ENCODE measurements at places on chromosomes 11 and 22.
A peak's percentile ranks its signal among the peaks of the same experiment; 100 is the strongest.

- DNase-seq: no peak
Observed at GRCh38 chr11:72618803-72619202, 55.4 kb downstream of the PDE2A start.

GRCh38 chr11:18332302-18332701 is 9.9 kb downstream of the GTF2H1 start:
- DNase-seq: no peak

DNA sequence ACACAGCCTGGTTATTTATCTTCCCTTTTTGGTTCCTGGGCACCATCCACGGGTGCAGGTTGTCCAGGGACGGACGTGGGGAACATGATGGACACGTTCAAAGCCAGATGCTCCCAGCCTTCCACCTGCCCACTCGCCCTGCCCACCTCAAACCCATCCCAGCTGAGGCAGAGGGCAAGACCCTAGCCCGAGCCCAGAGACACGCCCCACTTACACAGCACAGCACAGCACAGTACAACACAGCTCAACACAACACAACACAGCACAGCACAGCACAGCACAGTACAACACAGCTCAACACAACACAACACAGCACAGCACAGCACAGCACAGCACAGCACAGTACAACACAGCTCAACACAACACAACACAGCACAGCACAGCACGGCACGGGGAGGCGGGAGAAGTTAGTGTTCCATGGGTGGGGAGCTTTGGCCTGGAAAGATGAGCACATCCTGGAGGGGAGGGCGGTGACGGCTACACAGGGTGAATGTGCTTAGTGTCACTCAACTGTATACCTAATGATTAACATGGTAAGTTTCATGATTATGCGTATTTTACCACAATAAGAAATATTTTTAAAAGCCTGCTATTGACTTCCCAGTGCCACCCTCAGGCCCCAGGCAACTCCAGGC is 1507.5 kb downstream of the BRD1 start:
- DNase-seq: no peak

- no peak for DNase-seq
Observed at GRCh38 chr11:75477614-75477935, 44.6 kb upstream of the KLHL35 start.

GRCh38 chr11:59302991-59303390 is 55.7 kb upstream of the OR5AN1 start:
- no peak for DNase-seq

- DNase-seq: no peak
Observed at GRCh38 chr11:44333271-44334218, 23.6 kb upstream of the ALX4 start.

GRCh38 chr11:103586756-103587155 is 449.7 kb upstream of the DDI1 start:
- DNase-seq: no peak

DNA sequence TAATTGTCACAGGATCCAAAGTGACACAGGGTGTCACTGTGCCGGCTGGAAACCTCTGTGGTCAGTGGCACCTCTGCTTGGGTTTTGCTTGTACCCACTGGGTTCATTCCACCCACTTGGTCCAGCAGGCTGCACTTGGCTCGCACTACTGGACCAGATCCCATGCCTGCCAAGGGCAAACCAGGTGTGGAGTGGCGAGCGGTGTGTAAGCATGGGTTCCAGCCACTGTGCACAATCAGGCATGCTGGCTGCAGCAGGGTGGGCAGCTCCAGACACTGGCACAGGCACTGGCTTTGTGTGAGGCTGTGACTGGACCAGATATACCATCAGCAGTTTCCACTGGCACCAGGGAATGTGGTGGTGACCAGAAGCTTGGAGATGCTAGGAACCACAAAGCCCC is 261.4 kb downstream of the KCNA4 start:
- no peak for DNase-seq

DNA sequence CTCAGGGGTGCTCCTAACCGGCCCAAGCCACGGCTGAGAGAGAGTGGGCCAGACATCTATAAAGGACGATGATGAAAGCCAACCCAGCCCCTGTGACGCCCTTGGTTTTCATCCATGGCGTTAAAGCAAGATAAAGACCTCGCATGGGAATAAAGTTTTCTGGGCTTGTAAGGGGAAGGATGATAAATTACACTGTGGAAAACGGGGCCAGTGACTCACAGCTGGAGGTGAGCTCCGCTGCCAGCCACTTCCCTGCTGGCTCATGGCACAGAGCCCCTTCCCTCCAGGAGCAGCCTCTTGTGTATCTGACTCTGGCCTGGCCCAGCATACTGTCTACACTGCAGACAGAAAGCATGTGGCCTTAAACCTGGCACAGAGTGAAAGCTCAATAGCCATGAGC is 503.2 kb upstream of the B3GAT1 start:
- no peak for DNase-seq

- no peak for DNase-seq
Observed at GRCh38 chr22:48500471-48501230, 1327.0 kb downstream of the BRD1 start.

DNA sequence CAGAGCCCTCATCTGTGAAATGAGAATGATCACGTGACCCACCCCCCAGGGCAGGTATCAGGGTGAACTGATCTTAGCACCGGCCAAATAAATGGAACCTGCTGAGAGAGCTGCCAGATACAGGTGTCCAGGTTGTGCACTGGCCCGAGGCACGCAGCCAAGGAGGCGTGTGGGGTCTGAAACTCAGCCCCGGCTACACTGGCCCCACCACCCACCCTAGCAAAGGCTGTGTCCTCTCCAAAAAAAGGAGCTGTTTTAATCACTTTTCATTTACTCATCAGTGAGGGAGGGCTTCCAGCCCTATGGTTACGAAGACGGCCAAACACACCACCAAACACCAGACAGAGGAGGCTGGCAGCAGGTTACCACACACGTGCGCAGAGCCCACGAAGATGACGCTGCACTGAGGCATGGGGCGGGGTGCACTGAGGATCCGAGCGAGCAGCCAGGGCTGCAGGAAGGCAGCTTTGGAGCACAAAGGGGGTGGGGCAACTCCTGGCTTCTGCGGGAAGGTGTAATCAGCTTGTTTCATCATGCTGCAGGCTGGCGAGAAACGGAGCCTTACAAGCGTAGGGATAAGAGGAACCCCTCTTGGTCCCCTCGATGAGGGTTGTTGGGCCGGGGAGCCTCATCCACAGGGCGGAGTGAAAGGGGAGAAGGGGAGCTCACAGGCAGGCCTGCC is 19.5 kb upstream of the SLC22A12 start:
- no peak for DNase-seq

- DNase-seq: peak; percentile 53
Observed at GRCh38 chr11:86919557-86920210, 35.5 kb downstream of the FZD4 start.

- no peak for DNase-seq
Observed at GRCh38 chr22:39431821-39432251, 25.0 kb upstream of the MGAT3 start.

- DNase-seq: no peak
Observed at GRCh38 chr22:19630614-19631013, 83.7 kb upstream of the SEPTIN5 start.

DNA sequence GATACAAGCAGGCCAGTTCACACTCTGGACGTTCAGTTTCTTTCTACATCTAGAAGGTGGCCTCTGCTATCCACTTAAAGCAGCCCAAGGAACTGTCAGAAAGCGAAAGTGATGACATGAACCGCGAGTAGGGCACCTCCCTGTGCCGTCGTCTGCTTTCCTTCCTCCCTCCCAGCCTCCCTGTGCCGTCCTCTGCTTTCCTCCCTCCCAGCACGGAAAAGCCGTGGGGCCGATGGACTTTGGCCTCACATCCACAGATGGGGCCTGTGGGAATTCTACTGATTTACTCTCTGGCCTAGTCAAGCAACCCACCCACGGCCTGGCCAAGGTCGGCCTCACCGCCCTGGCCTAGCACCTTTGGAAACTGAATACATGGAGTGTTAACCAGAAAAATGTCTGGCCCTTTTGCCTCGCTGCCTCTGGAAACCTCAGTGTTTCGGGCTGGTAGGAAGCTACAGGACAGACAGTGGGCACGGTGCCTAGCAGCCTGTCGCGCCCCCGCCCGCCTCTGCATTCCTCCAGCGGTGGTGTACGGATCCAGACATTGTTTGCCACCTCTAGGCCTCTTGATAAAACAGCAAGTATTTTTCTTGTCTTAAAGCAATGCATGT is 14.2 kb downstream of the PEX26 start:
- DNase-seq: no peak

GRCh38 chr11:116532066-116532465 is 240.7 kb downstream of the BUD13 start:
- DNase-seq: no peak

DNA sequence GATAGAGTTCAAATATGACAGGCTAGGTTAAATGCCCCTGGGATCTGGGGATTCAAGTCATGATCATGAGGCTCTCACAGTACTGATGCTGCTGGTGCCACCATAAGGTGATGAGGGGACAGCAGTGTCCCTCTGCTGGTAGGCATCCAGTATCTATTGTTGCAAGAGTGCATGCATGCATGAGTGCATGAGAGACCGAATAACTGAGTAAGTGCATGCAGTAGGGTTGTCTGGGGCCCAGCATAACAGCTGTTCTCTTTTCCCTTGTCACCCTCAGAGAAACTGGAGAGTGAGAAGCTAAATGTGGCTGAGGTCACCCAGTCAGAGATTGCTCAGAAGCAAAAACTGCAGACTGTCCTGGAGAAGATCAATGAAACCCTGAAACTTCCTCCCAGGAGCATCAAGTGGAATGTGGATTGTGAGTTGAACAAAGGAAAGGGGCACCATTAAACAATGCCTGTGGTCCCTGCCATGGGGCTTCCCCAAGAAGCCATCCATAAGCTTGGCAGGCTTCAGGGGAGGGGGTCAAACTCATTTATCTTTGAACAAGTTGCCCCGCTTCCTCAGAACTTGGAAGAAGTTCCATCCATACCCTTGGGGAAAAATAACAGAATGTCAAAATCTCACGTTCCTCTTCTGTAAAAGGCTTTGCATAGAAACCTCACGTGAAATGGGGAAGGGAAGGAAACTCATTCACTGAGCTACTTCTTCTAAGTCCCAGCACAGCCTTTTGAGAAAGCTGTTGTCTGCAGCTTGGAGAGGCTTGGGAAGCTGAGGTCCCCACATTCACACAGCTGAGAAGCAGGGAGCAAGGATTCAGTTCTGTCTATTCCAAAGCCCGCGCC is 119.0 kb downstream of the PARVA start:
- no peak for DNase-seq

DNA sequence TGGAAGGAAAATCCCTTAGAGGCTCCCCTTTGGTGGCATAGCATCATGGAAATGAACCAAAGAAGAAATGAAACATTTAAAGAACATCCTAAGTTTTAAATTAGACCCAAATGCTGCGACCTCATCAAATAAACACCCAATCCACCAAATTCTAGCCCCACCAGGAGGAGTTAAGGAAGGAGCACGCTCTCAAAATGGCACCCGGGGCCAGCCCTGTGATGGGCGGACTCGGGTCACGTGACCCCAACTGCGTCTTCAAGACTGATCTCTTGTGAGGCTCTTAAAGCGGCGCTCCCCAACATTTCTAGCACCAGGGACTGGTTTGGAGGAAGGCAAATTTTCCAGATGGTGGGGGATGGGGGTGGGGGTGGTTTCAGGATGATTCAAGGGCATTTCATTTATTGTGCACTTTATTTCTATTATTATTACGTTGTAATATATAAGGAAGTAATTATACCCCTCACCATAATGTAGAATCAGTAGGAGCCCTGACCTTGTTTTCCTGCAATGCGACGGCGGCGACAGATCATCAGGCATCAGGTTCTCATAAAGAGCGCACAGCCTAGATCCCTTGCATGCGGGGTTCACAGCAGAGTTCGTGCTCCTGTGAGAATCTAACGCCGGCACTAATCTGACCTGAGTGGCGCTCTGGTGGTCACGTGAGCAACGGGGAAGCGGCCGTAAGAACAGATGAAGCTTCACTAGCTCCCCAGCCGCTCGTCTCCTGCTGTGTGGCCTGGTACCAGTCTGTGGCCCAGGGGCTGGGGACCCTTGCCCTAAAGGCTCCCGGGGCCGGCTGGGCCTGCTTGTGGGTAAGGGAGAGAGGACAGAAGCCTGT is 90.6 kb upstream of the SLC22A12 start:
- DNase-seq: no peak

- DNase-seq: no peak
Observed at GRCh38 chr22:46895753-46896152, 133.3 kb downstream of the TBC1D22A start.

- DNase-seq: no peak
Observed at GRCh38 chr11:44315947-44316658, 6.2 kb upstream of the ALX4 start.

DNA sequence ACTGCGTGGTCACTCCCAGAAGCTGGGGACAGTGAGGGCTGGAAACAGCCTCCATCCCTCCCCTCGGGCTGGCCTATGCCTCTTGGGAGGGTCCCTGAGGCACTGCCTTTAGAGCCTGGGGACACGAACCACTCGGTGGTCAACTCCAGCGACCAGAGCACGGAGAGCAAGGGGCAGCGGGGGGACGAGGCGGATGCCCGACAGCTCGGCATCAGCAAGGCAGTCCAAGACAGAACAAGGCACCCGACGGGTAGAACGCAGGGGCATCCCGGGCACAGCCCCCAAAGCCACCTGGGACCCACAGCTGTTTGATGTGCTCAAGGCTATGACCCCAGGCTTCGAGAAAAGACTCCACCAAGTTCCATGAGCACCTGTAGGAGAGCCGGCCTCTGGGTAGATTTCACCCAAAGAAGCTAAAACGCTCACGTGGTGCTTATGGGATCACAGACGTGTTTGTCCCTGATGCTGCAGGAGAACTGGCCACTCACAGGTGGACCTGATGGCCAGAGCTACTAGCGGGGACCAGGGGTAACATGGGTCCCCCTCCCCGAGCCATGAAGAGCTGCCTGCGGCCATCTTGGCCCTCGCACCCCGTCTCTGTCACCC is 510 bp upstream of the LSP1 start:
- no peak for DNase-seq

DNA sequence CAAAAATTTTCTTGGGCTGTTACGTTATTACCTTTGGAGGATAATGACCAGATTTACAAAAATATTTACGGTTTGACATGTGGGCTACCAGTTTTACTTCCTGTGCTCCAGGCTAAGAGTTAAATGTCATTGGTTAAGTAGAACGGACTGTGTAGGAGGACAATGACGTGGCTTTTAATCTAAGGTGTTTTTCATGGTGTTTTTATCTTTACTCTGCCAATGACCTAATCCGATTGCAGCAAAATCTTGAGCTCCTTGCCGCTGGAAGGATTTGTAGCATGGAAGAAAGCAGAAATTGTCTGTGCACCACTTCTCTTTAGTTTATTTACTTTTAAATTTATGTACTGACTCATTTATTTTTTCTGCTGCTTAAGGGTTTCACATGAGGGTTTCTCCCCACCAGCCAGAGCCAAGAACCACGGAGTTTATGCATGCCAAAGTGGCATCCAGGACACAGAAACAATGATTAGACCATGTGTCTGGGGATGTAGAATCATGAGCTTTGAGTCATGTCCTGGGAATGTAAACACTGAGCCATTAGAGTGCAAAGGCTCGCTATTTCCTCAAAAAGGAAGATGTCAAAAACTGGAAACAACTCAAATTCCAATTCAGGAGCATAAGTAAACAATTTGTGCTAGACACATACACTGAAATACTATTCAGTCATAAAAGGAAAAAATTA is 1.9 kb upstream of the CARD16 start:
- DNase-seq: no peak

GRCh38 chr22:27412866-27413445 is 388.6 kb downstream of the MN1 start:
- no peak for DNase-seq

Measured in NCI-H1105 (cell line).